ENCODE measurements at places on chromosomes 16 and 17. TPM values are rescaled to one million over a fixed set of nuclear protein-coding genes. Genes with fewer than 3 reads are reported as not detected.

- H3K27ac ChIP-seq = no peak overlapping the region
- H3K36me3 ChIP-seq = peaks cover 47% of the 10 kb centered on the region
- H3K27me3 ChIP-seq = peaks cover 2% of the 10 kb centered on the region
- H3K4me1 ChIP-seq = peaks cover 34% of the 10 kb centered on the region
- DNase-seq = no peak
- H3K4me3 ChIP-seq = no peak overlapping the region
These were observed 63.8 kb downstream of the SEC14L1 start for GRCh38 chr17:77204536-77204935.

DNA sequence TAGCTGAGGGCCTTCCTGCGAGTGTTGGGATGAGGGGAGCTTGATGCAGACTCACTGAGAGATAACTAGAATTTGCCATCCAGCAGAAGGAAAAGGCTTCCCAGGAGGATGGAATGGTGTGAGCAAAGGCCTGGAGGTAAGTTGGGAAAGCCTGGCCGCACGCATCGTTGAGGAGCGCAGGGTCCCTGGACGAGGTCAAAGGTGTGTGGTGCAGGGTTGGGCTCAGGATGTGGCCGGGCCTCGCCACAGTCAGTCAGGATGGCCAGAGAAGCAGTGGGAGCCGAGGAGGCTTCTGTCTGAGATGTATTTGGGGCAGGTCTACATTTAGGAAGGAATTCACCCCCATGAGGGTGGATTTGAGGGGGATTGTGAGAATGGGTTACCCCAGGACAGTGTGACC is 16.4 kb downstream of the DRC3 start:
- peak overlapping the region; percentile 43 for H3K27ac ChIP-seq
- no peaks in the 10 kb centered on the region for H3K36me3 ChIP-seq
- no peaks in the 10 kb centered on the region for H3K27me3 ChIP-seq
- H3K4me3 ChIP-seq = no peak overlapping the region
- no peak for DNase-seq
- peaks cover 28% of the 10 kb centered on the region for H3K4me1 ChIP-seq

DNA sequence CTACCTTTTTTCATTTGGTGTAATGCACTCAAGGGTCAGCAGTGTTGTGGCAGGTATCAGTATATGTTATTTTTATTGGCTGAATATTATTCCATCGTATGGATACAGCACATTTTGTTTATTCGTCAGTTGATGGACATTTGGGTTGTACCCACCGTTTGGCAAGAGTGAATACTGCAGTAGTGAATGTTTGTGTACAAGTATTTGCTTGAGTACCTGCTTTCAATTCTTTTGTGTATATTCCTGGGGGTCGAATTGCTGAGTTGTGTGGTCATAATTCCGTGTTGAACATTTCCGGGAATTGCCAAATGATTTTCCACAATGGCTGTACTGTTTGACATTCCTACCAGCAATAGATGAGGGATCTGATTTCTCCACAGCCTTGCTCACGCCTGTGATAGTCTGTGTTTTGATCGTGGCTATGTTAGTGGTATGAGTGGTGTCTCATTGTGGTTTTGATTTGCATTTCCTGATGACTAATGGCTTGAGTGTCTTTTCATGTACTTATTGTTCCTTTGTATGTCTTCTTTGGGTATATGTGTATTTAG is 108.4 kb downstream of the OR1D5 start:
- peaks cover 12% of the 10 kb centered on the region for H3K36me3 ChIP-seq
- peak overlapping the region; percentile 73 for H3K27ac ChIP-seq
- no peaks in the 10 kb centered on the region for H3K27me3 ChIP-seq
- DNase-seq = peak; percentile 92

DNA sequence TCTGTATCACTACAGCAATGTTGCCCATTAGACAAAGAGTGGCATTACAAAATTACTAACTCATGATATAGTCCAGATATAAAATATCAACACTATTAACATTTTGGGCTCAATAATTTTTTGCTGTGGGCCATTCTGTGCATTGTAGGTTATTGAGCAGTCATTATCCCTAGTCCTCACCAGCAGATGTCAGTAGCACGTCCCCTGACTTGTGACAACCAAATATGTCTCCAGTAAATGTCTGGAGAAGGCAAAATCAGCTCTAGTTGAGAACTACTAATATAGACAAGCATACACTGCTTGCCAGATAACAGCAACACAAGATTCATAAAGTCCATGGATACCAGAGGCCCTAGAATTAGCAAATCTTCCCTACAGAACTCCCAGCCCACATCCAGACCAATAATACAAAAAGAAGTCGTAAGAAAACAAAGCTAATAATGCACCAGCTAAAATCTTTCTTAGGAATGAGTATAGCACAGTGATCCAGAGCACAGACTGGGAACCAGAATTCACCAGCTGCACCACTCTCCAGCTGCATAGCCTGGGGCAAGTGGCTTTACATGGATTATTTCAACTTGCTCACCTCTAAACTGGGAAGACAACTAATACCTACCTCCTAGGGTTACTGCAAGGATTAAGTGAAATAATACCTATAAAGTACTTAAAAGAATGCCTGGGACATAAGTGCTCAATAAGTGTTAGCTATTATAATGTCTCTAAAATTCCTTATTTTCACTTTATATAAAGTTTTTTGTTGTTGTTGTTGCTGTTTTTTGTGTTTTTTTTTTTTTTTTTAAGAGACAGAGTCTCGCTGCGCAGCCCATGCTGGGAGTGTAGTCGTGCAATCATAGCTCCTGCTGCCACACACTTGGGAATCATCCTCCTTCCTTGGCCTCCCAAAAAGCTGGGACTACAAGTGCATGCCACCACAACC is 23.7 kb downstream of the HELZ start:
- H3K4me3 ChIP-seq = no peak overlapping the region
- peaks cover 34% of the 10 kb centered on the region for H3K36me3 ChIP-seq
- H3K4me1 ChIP-seq = peaks cover 49% of the 10 kb centered on the region

GRCh38 chr16:79644971-79645667 is 44.6 kb upstream of the MAF start:
- H3K4me3 ChIP-seq = no peak overlapping the region
- no peaks in the 10 kb centered on the region for H3K4me1 ChIP-seq
- DNase-seq = no peak
- no peak overlapping the region for H3K27ac ChIP-seq
- H3K27me3 ChIP-seq = no peaks in the 10 kb centered on the region
- peaks cover 5% of the 10 kb centered on the region for H3K36me3 ChIP-seq

Gene NPIPB6
- total RNA-seq = not detected

Gene ZG16
- not detected for total RNA-seq

Gene TLCD1
- 9.6 TPM for total RNA-seq

Gene PCTP
- total RNA-seq = 11.5 TPM

Gene SGCA
- total RNA-seq = 0.64 TPM

Data from HFFc6 (cell line).